ENCODE measurements at places on chromosomes 2 and 18.

- no peak for DNase-seq
Measured at GRCh38 chr18:31162419-31162793, 250 bp downstream of the DSC1 start.

GRCh38 chr2:231332388-231332787 is 63.1 kb upstream of the B3GNT7 start:
- DNase-seq: peak; percentile 8

DNA sequence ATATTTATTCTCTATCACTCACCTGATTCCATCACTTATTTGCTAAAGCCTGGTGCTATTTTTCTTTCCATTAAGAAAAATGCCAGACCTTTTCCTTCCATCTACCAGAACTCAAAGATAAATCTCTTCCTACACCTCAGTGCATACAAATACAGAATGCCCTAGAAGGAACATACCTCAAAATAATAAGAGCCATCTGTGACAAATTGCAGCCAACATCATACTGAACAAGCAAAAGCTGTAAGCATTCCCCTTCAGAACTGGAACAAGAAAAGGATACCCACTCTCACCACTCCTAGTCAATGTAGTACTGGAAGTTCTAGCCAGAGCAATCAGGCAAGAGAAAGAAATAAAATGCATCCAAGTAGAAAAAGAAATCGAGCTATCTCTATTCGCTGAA is 315.9 kb upstream of the UBE2E3 start:
- DNase-seq: no peak

DNA sequence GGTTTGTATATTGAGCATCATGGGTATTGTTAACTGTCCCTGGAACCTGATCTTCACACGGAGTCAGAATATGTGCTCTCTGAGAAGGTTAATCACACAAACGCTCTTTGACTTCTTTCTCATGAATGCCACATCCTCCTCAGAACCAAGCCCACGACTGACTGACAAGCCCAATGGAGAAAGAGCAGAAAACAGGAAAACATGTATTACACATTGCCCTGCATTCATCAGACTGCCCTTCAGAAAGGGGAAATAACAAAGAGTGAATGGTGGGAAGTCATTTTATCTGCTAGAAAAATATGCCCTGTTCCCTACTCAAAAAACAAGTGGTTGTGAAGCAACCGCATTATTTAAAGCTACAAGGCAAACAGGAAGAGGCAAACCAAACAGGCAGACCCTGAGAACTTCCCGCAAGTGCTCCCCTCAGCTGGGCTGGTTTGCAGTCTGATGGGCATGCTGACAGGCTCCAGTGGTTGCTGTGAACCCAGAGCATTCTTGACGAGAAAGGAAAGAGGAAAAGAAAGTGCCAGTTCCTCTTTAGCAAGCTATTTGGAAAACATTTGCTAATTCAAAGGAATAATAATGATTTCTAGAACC is 172.9 kb upstream of the SETBP1 start:
- no peak for DNase-seq

DNA sequence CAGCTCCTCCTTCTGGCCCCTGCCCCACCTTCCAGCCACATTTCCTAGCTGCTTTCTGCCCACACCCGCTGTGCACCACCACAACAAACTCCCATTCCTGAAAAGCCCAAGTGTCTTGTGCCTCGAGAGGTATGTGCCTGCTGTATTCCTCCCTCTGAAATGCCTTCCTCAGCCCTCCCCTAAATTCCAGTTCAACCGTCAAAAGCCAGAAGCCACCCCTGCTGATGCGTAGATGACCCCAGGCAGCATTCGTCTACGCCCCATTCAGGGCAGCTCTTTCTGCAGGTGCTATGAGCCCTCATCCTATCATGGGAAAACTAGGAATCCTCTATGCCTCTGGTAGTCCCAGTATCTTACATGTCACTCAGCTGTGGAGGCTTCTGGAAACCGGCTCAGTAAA is 71.7 kb downstream of the DNMT3A start:
- DNase-seq: no peak

GRCh38 chr2:236472720-236473495 is 96.7 kb upstream of the ACKR3 start:
- no peak for DNase-seq

DNA sequence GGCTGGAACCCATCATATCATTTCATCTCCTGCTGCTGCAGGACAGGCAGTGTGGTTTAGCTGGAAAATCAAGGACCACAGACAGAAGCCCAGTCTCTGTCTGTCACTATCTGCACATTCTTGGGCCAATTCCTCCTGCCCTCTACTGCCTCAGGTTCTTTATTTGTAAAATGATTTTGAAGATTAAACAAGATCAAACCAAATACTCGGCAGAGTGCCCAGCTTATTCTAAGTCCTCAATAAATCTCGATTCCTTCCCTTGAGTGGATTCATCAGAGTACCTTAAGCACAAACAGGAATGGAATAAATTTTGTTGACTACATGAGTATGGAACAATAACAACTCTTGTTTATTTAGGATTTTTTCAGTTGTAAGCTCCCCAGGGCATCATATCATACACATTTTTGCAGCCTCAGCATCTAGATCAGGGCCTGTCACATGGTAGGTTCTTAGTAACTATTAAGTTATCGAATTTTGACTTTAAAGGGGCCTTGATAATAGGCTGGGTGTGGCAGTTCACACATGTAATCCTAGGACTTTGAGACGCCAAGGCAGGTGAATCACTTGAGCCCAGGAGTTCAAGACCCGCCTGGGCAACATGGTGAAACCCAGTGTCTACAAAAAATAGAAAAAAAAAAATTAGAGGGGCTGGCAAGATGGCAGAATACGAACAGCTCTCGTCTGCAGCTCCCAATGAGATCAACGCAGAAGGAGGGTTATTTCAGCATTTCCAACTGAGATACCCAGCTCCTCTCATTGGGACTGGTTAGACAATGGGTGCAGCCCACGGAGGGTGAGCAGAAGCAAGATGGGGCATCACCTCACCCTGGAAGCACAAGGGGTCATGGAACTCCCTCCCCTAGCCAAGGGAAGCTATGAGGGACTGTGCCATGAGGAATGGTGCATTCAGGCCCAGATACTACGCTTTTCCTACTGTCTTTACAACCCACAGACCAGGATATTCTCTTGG is 11.1 kb downstream of the RHOB start:
- no peak for DNase-seq

DNA sequence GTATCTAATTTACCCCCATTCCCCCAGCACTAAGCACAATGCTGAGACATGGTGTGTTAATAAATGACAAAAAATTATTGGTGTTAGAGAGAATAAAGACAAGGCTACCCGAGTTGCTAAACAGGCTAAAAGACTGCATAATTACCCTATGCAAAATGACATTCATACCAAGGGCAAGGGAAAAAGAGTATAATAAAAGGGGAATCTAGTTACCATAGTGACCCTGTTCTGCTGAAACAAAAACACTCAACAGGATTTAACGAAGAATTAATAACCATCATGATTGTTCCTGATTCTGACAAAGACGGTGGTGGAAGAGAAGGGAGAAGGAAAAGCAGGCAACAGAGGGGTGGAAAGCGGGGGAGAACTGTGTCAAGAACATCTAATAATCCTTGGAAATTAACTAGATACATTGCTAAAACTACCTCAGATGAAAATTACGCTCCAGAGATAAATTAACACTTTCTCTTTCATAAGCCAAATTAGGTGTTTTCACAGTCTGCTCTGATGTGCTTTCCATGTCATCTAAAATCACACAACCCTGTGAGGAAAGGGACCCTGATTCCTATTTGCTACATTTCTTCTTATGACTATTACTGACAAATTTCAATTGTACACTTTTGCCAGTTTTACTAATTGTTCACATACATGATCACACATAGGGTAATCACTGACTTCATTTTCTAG is 25.5 kb downstream of the TTR start:
- no peak for DNase-seq

DNA sequence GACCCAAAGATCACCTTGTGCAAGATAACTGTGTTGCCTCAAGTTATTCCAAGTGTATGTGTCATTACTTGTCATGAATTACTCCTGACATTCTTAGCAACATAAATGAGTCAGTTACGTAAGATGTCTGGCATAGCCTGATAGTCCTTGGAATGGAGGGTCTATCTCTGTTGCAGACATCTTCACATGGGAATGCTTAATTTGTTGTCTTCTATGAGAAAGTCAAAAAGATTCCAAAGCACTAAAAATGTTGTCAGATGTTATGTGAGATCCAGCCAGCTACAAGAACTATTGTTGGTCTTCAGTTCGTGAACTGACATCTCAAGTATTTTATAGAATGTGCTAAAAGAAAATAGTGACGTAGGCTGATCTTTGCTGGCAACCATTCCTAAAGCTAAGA is 178.2 kb upstream of the RASGRP3 start:
- peak; percentile 17 for DNase-seq

DNA sequence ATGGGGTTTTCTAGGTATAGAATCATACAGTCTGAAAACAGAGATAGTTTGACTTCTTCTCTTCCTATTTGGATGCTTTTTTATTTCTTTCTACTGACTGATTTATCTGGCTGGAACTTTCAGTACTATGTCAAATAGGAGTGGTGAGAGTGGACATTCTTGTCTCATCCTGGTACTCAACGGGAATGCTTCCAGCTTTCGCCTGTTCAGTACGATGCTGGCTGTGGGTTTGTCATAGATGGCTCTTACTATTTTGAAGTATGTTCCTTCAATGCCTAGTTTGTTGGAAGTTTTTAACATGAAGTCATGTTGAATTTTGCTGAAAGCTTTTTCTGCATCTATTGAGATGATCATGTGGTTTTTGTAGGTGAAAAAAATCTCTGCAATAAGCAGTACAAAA is 730.4 kb downstream of the PLCL1 start:
- no peak for DNase-seq

DNA sequence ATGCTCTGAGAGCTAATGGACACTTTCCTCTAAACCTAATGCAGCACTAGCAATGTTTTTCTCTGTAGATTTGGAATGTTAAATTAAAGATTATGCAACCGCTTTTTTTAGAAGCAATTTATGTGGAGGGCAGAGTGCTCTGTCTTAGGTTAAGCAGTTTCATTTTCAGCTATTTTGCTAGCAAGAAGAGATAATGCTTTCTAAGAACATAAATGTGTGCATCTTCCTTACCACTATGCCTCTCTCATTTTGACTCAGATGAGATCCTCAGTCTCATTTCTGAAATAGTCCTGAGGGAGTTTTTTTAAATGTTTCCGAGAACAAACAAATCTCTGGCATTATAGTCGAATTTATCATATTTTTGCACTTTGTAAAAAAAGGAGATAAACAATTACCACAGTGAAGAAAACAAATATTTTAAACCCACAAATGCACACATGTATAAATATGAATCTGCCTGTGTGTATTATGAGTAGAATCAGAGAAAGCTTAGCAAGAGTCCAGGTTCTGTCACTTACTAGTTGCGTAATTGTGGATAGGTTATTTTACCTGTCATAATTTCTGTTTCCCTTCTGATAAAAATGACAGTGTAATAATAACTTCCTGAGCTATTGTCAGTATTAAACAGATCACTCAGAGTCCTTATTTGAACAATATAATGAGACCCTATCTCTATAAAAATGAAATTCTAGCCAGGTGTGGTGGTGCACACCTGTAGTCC is 207.7 kb upstream of the CRIM1 start:
- DNase-seq: no peak

GRCh38 chr2:148875387-148876051 is 492 bp downstream of the KIF5C start:
- peak; percentile 27 for DNase-seq

DNA sequence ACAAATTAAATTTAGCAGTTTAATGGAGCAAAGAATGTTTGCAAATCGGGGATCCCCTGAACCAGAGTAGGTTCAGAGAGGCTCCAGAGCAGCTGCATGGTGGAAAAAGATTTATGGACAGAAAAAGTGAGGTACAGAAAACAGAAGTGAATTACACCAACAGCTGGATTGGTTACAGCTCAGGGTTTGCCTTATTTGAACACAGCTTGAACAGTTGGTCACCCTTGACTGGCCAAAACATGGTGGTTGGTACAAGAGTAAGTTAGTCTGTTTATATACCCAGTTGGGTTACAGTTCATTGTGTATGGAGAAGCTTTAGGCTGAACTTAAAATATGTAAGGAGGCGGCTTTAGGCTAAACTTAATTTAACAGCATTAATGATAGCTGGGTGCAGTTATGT is 5.4 kb upstream of the CDCA7 start:
- DNase-seq: no peak

GRCh38 chr2:67922080-67922785 is 140.6 kb downstream of the C1D start:
- DNase-seq: no peak

GRCh38 chr18:23964282-23965238 is 50.0 kb upstream of the TTC39C start:
- no peak for DNase-seq

GRCh38 chr2:37417321-37417720 is 72.9 kb downstream of the QPCT start:
- peak; percentile 74 for DNase-seq

DNA sequence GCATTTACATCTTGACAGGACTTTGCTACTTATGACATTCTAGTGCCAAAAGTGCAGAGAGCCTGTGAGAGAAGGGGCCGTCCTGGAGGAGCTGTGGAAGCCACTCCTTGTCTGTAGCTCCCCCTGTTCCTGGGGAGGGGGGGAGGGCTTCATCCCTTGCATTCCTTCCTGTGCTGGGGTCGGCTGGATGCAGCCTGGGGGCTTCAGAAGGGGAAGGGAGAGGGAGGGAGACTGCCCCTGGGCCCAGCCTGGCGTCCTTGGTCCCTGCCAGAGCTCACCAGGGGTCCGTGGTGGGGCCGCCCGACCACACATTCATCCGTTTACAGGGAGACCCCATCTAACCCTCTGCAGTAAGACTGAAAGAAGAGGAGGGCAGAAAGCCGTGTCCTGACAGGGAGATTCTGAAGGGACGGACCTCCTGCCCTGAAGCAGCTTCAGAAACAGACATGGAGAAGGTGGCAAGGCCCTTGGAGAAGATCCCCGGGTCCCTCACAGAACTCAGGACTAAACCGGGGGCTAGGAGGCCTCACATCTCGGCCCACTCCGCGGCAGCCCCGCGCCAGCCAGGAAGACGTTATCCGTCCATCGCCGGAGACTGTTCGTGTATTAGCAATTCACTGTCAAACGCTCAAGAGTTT is 258.3 kb upstream of the SALL3 start:
- DNase-seq: no peak

- no peak for DNase-seq
Measured at GRCh38 chr2:150230004-150230403, 257.5 kb downstream of the RND3 start.

All from Daoy (cell line).